Neural crest cell (in vitro differentiated cells): ENCODE measurements at places on chromosomes 5 and 9.

- H3K36me3 ChIP-seq, result no peaks in the 10 kb centered on the region
- DNase-seq, result no peak
Observed at GRCh38 chr5:123119334-123119986, 30.4 kb downstream of the PRDM6 start.

- no peaks in the 10 kb centered on the region for H3K27me3 ChIP-seq
- H3K36me3 ChIP-seq, result peaks cover 14% of the 10 kb centered on the region
- no peak overlapping the region for H3K27ac ChIP-seq
- no peak overlapping the region for H3K4me3 ChIP-seq
Observed at GRCh38 chr5:914174-914573, 21.5 kb downstream of the TRIP13 start.

DNA sequence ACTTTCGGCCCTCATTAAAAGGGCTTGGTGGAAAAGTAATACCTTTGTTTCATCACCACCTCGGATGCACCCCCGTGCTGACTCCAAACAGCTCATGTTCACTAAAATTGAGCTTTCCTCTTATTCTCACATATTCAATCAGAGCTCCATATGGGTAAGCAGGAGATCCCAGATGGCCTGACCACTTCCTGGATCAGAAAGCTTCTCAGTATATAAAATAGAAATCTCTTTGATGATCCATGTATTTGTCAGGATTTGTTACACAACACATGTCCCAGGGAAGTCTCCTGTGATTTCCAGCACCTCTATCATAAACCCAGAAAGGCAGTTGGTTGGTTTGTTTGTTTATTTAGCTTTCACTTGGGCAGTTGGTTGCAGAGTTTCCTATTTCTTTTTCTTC is 402.0 kb downstream of the MLLT3 start:
- no peaks in the 10 kb centered on the region for H3K4me1 ChIP-seq
- H3K4me3 ChIP-seq, result no peak overlapping the region
- H3K27me3 ChIP-seq, result no peaks in the 10 kb centered on the region
- no peak overlapping the region for H3K27ac ChIP-seq
- no peak for DNase-seq

GRCh38 chr5:95620870-95621838 is 1.3 kb downstream of the GPR150 start:
- peak overlapping the region; percentile 86 for H3K4me3 ChIP-seq
- H3K27me3 ChIP-seq, result peaks cover 63% of the 10 kb centered on the region
- no peak overlapping the region for H3K27ac ChIP-seq
- H3K4me1 ChIP-seq, result peaks cover 13% of the 10 kb centered on the region
- peak; percentile 41 for DNase-seq

- H3K4me3 ChIP-seq, result no peak overlapping the region
- H3K27ac ChIP-seq, result no peak overlapping the region
- peaks cover 67% of the 10 kb centered on the region for H3K27me3 ChIP-seq
- H3K36me3 ChIP-seq, result no peaks in the 10 kb centered on the region
- DNase-seq, result no peak
Observed at GRCh38 chr5:33937707-33938506, 1.7 kb downstream of the RXFP3 start.

DNA sequence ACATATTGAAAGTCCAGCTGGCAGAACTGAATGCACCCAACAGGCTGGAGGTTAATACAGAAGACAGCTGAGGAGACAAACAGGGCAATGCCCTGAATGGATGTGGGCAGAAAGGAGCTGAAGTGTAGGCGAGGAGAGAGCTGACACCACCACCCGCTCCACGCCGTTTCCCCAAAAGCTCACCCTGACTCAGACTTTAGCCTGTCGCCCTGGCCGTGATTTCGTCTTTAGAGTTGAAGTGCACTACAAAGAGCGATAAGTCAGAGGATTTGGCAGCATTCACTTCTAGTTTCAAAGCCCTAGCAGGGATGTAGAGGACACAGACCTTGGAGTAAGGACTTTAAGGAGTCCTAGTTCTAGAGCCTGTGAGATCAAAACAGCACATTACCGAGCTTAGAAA is 2.2 kb upstream of the ERAP1 start:
- H3K4me1 ChIP-seq, result peaks cover 22% of the 10 kb centered on the region
- DNase-seq, result no peak
- no peaks in the 10 kb centered on the region for H3K27me3 ChIP-seq
- no peaks in the 10 kb centered on the region for H3K36me3 ChIP-seq
- no peak overlapping the region for H3K27ac ChIP-seq
